WERI-Rb-1 (cell line): ENCODE measurements at places on chromosomes 4 and X.

- DNase-seq: no peak
Measured at GRCh38 chrX:8484360-8484949, 19.8 kb downstream of the VCX3B start.

DNA sequence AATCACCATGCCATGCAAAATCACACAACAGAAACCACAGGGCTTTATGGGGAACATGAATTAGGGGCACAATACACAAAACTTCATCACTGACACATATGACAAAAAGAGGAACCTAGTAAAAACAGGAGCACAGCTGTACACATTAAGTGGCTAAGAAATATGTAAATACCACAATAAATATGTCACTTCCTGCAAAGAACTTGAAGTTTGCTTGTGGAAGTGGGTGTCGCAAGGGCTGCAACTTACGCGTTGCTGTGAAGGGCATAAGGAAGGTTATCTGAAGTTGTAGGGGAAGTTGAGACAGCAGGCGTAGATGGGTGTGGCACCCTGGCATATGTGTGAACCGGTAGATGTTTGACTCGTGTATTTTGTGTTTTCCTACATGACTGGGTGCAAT, 42.4 kb downstream of the CLCN4 start:
- no peak for DNase-seq

DNA sequence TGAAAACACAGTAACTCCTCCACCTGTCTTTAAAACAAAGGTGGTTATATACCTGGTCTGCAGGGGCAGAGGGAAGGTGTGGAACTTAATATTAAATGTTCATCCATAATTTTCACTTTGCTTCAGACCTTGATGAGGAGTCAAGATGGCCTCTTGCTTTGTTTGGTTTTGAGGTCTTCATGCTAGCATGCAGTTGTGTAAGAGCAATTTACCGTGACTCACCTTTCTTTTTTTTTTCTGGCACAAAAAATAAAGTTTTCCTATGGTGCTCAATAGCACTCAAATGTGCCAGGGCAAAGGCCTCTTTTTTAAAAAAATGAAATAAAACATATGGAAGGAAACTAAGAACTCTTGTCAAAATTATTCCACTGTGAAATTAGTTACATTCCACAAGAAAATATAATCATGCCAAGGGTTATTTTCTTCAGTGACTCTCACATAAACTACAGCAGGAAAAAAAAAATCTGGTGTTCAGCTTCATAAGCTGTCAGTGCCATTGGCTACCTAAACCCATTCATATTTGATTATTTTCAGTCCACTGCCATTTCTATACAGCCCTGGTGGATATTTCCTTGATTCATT, 128.2 kb downstream of the SLC7A11 start:
- DNase-seq: no peak

- DNase-seq: no peak
Measured at GRCh38 chr4:76716020-76716419, 181.9 kb downstream of the SOWAHB start.

GRCh38 chrX:55521687-55522086, 32.0 kb upstream of the USP51 start:
- DNase-seq: no peak
